Iris pigment epithelial cell (primary cell): ENCODE measurements at places on chromosomes 7 and 10.

GRCh38 chr7:98840096-98840495 lies 29.7 kb downstream of the TMEM130 start:
- no peak for DNase-seq

DNA sequence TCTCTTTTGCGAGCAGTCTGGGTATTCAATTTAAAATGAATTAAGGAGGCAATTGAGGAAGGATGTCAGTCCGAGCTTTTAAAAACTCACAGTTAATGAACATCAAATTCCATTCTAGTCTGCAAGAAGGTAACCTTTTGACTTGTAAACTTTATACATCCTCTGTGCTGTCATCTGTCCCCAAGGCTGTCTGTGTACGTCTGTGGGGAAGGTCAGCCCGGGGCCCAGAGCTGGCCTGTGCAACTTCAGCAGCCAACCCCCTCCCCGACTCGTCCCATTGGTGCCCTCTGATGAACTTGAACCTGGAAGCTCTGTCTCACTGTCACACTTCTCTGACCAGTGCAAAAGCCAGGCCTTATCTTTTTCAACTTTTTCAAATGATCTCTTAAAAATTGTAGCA lies 80.3 kb downstream of the CCDC3 start:
- no peak for DNase-seq

DNA sequence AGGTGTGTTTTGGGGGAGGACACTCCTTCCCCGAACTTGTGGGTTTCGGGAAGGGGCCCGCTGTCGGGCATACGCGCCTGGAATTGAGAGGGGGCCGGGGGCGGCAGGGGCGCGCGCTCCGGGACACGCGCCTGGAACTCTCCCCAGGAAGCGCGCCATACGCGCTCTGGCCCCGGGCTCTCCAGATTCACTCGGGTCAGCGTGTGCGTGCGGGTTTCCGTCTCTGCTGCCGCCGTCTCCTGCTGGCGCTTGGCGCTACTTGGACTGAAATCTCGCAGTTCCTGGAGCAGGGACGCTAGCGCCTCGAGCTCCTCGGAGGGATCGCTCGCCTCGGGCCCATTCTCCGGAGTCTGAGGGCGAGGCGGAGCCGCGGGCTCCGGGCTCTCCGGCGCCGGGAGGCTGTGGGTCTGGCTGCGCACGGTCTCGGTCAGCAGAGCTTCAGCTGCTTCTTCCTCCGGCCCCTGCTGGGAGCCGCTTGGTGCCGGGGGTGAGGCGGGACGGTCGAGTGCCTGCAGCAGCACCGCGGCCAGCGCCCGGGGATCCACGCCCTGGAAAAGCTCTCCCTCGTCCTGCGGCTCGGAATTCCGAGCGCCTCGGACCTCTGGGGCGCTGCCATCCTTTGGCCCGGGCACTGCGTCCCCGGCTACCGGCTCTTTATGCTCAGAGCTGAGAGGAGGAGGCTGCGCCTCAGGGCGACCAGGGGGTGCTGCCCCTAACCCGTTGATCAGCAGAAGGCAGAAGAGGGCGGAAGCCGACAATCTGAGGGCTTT lies 1.1 kb downstream of the VGF start:
- DNase-seq: peak; percentile 77

DNA sequence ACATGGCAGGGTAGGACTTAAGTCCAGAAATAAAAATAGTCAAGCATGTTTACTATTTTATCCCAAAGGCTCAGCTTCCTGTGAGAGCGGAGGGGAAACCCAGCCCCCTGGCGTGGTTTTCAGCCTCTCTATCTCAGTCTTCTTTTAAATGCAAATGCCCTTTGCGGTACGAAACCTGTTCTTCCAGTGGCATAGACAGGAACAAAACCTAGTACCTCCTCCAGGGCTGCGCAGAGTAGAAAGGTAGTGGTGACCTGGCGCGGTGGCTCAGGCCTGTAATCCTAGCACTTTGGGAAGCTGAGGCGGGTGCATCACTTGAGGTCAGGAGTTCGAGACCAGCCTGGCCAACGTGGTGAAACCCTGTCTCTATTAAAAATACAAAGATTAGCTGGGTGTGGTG lies 181.3 kb upstream of the FOXK1 start:
- no peak for DNase-seq

- peak; percentile 34 for DNase-seq
These were observed 86.3 kb downstream of the OAT start for GRCh38 chr10:124332426-124332825.

DNA sequence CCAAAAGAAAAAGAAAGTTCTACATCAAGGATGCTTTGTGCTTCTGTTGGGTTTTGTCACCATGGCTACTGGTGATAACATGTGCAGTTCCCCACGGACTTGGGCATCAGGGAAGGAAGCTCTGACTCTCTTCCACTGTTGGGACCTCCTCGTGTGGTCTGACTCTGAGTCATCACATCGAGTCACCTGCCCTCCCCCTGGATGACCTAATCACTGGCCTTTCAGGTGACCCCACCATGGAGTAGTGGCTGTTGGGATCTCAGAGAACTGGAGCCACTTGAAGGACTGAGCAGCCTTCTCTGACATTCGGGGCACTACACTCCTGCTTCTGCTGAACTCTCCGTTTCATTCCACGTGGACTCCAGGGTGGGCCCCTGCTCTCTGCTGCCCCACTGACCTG lies 60.8 kb upstream of the DOCK1 start:
- peak; percentile 6 for DNase-seq

GRCh38 chr7:143321734-143322133 lies 5.8 kb downstream of the CLCN1 start:
- no peak for DNase-seq

GRCh38 chr7:106865130-106866041 lies at the start of gene PIK3CG:
TSS of gene PIK3CG (plus strand) at chr7:106865282. CDS start at chr7:106867562, 2,280 bp downstream.
- DNase-seq: no peak

DNA sequence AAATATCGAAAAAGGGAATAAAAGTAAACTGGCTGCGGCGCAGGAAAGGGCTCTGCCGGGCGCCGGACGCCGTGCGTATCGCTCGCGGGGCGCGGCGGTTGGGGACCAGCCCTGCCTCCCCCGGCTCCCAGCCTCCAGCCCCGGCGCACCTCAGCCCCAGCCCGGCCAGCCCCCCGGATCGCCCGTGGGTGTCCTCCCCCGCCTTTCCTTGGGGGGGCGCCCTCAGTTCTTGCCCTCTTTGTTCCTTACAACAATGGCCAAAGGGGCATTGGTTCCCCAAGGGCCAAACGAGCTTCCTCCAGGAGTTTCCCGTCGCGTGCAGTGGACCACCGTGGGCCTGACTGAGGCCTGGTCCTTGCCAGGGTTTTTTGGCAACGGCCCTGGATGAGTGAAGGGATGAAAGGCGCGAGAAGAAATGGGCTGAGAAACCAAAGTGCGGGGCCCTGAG lies 1.2 kb downstream of the MACROH2A2 start:
- DNase-seq: no peak

GRCh38 chr10:29379208-29379607 lies 90.3 kb downstream of the LYZL1 start:
- no peak for DNase-seq

- peak; percentile 4 for DNase-seq
These were observed 322.6 kb upstream of the SEMA3D start for GRCh38 chr7:85509476-85509875.

DNA sequence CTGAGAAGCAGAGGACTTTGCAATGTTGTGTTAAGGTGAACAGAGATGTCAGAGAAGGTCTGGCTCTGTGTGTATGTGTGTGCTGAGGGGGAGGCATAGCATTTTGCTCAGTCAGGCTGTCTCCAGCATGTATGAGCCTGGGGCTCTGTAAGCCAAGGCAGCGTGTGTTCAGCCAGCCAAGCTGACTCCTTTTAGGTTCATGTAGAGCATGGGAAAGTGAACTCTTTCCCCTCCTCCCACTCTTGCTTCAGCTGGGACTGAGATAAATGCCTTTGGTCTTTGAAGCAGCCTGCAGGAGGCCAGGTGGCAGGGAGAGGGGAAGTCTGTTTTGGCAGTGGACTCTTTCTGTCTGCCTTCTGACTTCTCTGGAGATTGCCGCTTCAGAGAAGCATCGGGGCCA lies 3.8 kb downstream of the SFXN2 start:
- peak; percentile 88 for DNase-seq

GRCh38 chr7:151189038-151189437 lies 2.0 kb upstream of the ASB10 start:
- DNase-seq: no peak

- DNase-seq: no peak
These were observed 1.9 kb downstream of the TET1 start for GRCh38 chr10:68561865-68562649.

GRCh38 chr10:18400201-18400905 lies 251.0 kb downstream of the NSUN6 start:
- no peak for DNase-seq

GRCh38 chr10:79244068-79244442 lies 103.2 kb upstream of the PPIF start:
- no peak for DNase-seq

DNA sequence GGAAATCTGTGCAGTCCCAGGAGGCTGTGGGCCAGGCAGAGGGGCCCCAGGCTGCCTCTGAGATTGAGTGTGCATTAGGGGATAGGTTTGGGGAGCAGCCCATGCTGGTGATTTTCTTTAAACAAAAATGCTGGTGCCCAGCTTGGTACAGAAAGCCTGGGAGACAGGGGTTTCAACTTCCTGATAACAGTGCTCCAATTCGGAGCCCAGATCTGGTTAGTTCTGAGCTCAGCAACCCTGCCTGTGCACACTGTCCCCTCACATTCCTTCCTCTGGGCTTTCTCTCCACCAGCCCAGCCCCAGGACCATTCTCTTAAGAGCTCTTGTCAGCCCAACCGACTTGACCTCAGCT lies 379.2 kb upstream of the ZMIZ1 start:
- no peak for DNase-seq

DNA sequence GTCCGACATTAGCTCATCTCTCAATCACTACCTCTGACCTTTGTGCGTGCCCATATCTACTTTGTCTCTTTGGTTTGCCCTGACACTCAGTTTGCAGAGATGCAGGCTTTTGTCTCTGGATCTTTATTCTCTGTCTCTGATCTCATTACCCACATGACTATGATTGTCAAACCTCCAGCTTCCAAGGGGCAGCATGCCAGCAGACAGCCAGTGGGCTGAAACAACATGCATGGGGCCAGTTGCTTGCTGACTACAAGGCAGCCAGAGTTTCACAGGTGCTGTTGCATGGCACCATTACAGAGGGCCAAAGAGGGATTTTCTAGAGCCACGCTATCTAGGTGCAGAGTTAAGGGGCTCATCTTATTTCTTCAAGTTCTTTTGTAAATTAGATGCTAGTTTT lies 146.2 kb downstream of the SPAG6 start:
- DNase-seq: no peak

- peak; percentile 56 for DNase-seq
These were observed 274.4 kb downstream of the NEBL start for GRCh38 chr10:20622531-20623211.

GRCh38 chr10:49271346-49271745 lies 27.6 kb upstream of the C10orf71 start:
- no peak for DNase-seq

DNA sequence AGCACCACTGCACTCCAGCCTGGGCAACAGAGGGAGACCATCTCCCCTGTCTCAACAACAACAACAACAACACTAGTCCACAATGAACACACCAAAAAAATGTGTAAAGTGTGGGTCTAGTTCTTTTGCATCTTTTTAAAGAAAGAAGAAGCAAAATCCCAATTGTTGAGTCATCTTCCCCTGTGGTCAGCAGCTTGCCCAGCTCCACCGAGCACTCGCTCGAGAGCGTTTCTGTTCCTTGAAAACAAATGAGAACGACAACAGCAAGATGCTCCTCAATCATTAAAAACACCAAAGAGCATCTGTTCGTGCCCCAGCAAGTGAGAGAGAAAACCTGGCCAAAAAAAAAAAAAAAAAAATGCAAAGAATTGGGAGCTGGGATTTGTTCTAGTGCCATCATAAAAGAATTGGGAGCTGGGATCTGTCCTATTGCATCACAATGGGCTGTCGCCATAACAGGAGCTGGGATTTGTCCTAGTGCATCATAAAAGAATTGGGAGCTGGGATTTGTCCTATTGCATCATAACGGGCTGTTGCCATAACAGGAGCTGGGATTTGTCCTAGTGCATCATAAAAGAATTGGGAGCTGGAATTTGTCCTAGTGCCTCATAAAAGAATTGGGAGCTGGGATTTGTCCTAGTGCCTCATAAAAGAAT lies 118.1 kb downstream of the PTPRN2 start:
- DNase-seq: no peak

GRCh38 chr10:127158662-127159061 lies 37.7 kb downstream of the INSYN2A start:
- DNase-seq: no peak

DNA sequence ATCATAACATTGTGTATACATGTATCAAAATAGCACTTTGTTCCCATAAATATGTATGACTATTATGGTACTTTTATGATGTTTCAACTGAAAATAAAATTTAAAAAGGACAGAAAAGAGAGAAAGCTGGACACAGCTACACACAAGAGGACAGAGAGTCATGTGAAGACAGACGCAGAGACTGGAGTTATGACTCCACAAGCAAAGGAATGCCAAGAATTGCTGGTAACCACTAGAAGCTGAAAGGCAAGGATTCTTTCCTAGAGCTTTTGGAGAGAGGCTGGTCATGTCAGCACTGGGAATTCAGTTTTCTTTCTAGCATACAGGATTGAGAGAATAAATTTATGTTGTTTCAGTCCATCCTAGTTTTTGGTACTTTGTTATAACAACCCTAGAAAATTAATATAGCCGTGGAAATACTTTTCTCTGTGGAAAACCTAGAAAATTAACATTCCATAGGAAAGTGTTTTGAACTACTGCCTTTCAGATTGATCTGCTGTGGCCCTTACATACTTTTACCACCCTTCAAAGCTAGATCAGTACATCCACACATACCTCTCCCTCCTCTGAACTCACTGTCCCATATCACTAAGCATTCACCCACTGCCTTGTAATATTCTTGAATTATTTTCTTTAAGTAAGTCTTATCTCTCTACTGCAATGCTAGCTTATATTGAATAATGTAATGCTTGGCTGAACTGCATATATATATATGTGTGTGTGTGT lies 575.3 kb downstream of the IPMK start:
- DNase-seq: peak; percentile 96
